ENCODE measurements at places on chromosomes 16 and 17.
A peak's percentile ranks its signal among the peaks of the same experiment; 100 is the strongest.

- DNase-seq = no peak
Observed at GRCh38 chr17:64245218-64246145, 17.6 kb downstream of the TEX2 start.

DNA sequence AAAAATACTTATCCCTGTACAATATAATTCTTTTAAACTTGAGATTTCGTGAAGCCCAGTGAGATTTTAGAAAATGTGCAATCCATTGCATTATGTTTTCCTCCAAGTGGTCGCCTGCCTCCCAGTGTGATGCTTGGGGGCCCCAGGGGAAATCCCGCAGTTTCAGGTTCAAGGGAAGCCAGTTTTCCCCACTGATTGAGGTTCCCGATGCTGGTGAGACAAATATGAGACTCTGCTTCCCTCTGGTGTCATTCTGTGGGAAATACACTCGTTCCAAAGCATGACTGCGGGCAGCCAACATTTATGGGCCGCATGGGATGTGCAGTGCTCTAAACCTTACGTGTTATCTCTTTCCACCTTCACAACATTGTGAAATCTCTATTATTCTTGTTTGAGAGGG is 200.8 kb downstream of the PRKCB start:
- DNase-seq = peak; percentile 11

GRCh38 chr17:55416470-55417052 is 5.1 kb downstream of the MMD start:
- DNase-seq = no peak

DNA sequence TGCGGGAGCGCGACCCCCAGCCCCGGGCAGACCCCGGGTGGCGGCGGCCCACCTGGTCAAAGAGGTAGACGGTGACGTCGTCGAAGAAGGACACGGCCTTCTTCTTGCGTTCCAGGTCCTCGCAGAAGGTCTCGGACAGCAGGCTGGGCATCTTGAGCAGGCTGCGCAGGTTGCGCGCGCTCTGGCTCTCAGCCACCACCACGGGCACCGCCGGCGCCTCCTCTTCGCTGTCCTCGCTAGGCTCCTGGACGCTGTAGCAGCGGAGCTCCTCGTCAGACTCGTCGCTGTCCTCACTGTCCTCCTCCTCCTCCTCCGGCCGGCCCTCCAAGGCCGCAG is 45.2 kb upstream of the PVALEF start:
- DNase-seq = no peak

Data from fibroblast of skin of left quadriceps (primary cell).